ENCODE measurements at places on chromosomes 16 and 17.

DNA sequence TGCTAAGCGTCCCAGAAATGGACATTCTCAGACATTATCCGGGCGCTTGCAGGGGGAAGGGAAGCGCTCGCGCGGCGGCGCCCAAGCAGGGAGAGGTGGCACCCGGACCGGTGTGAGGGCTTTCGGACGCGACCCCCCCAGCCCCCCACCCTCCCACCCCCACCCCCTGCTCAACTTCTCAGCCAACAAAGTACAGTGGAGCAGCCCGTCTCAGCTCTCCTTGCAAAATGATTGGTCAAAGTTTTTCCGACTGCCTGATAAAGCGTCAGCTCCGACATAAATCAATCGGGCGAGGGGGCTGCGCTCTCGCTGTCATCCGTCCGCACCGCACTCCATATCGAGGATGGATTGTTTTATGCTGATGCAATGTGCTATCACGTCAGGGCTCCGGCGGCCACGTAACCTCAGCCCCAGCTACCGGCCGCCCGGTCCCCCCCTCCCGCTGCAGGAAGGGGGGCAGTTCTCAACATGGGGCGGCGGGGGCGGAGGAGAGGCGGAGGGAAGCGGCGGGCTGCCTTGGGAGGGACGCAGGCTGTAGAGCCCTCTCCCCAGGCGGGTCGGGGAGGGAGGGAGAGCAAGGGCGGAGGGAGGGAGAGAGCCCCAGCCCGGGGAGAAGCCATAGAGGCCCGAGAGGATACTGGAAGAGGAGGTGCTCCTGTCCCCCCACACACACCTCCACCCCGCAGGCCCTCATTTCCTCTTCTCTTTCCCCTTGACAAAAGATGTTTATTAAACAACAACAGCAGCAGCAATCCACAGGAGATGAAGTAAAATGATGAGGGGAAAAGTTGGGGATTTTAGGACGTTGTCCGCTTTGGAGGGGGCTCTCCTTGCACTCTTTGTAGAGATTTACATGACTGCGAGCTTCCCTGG is at the start of gene HOXB9:
Gene HOXB9, minus strand, starts transcription at position 114 of the 873 bp plus-strand sequence. Its CDS starts 89 bp downstream, at position 25.
- DNase-seq = no peak

DNA sequence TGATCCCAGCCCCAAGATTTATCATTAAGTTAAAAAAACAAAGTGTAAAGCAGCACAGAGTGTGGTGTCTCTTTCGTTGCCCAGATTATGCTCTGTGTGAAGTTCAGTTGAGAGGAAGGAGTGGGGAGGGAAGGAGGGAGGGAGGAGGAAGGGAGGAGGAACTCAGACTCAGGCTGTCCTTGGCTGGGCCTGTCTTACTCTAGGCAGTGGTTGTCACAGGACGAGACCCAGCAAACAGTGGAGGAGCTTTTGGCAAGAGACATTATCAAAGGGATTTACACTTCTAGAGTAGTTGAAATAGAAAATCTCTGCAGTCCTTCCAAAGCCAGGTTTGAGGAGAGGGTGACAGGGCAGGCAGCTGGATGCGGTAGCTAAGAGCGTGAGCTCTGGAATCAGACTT is 27.8 kb downstream of the KNOP1 start:
- no peak for DNase-seq

- no peak for DNase-seq
Observed at GRCh38 chr17:75756451-75757085, 8.4 kb downstream of the GALK1 start.

DNA sequence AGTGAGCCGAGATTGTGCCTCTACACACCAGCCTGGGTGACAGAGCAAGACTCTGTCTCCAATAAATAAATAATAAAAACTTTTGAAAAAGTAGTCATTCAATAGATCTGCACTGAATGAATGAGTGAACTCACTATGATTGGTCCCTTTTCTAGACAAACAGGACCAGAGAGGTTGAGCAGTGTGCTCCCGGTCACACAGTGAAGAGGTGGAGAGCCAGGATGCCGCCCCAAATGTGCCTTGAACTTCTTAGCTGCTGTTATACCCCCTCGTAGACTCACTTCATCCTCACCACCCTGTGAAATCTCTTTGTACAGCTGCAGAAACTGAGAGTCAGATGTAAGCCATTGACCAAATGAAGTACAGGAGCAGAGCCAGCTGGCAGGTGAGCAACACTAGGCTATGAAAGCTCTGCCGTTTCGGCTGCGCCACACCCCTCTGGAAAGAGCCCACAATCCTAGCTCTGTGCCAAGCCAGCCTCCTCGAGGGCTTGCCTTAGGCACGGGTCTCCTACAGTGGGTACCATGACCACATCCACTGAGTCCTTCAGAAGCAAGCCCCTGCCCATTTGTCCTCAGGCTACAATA is 7.8 kb upstream of the KIAA0513 start:
- DNase-seq = no peak

- DNase-seq = no peak
Observed at GRCh38 chr16:30893417-30893743, 497 bp downstream of the BCL7C start.

DNA sequence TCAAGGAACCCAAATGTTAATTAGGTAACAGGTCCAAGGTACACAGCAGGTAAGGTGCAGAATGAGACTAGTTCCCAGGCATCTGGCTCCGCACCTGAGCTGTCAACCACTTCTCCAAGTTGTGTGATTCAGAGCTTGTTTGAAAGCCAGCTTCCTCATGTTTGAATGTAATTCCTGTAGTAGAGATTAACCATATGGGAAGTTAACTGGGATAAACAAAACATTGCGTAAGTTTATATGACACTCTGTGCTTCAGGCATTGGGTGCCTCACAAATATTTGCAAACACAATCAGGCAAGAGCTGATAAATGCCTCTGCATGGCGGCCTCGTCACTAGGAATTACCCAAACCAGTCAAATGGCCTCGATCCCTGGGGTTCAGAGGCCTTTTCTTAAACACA is 27.9 kb upstream of the CPHXL start:
- DNase-seq = no peak

DNA sequence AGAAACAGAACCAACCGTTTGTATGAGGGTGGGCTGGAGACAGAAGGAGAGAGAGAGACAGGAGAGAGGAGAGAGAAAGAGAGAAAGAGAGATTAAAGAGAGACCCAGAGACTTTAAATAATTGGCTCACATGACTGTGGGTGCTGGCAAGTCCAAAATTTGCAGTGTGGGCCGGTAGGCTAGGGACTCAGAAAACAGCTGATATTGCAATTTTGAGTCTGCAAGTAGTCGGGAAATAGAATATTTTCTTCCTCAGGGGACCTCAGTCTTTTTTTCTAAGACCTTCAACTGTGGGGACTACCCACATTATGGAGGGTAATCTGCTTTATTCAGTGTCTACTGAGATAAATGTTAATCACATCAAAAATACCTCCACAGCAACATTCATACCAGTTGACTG is 1439.0 kb downstream of the CDH11 start:
- DNase-seq = no peak

DNA sequence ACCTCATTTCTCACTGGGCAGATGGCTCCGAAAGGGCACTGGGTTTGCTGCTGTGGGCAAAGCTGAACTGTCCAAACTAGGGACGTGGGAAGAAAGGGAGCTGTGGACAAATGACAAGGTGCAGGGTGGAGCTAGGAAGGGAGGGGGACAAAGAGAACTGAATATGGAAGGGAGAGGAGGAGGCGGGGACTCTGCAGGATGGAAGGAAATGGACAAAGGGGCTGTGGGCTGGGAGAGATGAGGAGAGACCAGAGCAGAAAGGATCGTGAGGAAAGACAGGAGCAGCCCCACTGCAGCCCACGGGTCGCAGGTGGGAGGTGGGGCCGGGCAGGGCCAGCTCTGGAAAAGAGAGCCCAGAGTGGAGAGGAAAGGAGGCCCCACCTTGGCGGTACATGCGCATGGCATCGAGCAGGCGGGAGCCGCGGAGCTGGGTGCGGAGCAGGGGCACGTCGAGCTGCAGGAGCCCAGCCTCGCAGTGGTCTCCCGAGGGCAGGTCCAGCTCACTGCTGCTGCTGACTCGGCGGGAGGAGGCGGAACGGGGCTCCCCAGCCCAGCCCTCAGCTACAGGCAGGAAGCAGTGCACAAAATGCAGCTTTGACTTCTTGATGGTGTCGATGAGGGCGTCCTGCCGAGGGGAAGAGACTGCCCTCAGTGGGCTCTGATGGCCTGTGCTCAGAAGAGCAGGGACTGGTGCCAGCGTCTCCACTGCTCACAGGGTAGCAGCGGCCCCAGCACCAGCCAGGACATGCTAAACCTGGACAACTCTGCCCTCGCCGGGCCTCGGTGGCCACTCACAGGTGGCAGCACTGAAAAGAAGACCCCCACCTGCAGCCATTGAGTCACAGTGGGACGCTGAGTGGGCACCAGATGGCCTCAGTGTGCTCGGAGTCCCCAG is 66.8 kb downstream of the PIPOX start:
- no peak for DNase-seq

DNA sequence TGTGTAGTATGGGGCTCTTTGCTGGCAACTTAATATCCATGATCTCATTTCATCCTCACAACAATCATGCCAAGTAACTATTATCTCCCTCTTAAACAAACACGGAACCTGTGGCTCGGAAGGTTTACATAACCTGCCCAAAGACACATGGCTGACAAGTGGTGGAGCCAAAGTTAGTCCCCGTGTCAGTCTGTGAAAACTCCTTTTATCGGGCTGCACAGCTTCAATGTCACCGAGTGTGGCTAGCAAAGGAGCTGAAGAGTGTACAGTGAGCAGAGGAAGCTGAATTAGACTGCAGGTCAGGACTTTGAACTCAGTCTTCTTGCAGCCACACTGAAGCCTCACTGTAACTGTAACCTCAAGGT is 80.3 kb downstream of the PARN start:
- no peak for DNase-seq

- no peak for DNase-seq
Observed at GRCh38 chr17:27475070-27475673, 18.9 kb downstream of the KSR1 start.

DNA sequence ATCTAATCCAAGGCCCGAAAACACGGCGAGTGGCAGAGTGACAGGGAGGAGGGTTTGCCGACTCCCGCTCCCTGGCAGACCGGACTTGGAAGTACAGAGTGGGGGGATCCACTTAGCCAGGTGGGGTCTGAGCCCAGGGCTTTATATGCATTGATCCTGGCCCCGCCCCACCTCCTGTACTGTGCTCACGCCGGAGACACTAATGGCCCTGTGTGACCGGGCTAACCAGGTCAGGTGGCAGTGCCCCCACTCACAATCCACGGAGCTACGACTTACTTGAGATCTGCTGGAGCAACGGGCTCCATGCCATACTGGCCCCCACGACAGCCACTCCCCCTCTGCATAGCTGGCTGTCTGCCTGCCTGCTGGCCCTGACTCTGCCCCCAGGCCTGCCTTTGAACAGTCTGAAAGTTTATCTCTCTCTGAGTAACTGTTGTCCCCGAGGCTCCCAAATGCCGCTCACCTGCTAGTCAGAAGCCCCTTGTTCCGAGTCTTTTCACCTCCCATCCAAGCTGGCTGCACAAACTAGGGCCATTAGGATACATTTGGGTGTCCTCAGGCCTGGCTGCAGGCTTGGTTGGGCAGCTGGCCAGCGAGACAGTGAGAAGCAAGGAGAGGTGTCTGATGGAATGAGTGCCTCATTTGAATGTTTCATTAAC is 28.0 kb downstream of the CACNA1G start:
- DNase-seq = no peak

DNA sequence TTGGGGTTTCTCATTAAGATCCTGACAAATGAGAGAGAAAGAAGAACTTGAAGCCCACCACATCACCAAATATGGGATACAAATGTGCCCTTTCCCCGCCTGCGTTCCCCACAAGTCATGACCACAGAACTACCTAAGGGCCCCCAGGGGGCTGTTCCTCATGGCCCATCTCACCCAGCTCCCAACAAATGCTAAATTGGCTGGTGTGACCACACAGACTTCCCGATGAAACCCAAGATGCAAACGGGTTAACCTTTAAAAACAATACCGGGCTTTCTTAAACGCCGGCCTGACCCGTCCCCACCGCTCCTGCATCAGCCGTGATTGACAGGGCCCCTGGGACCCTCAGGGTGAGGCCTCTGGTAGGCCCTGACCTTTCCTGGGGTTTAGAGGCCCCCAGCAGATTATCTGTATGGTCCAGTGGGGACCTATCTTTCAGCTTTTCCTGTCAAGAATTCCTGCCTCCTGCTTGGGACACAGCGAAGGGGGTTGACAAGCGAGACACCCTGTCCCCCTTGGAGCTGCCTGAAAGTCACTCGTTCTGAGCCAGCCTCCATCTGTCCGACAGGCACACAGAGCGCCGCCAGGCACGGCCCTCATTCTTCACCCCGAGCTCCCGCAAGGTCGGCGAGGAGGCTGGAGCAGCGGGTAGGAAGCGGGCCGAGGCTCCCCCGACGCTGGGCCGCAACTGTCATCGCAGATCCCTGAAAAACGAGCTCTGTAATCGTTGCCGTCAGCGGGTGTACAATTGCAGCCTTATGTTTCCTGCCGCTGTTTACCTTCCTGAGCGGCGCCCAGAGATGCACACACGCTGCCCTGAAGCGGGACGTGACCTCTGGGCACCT is 300.1 kb downstream of the FOXL1 start:
- DNase-seq = no peak

DNA sequence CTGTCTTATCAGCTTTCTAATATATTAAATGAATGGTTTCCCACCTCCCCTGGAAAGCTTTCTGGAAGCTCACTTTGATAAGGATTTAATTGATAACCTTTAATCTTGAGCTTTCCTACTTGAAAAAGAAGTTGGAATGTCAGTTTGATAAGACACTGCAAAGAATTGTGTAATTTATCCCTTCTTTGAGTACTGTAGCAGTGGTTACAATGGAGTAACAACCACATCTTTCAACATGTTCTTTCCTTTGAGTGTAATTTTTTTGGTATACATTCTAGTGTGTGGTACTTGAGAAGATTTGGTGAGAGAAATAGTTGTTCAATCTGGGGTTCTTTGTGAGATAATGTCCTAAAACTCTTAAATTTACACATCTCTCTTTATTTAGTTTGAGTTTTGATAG is 43.4 kb downstream of the CPD start:
- no peak for DNase-seq

GRCh38 chr16:24670623-24671454 is 58.6 kb upstream of the TNRC6A start:
- no peak for DNase-seq

GRCh38 chr16:83831456-83831987 is 23.7 kb downstream of the HSBP1 start:
- DNase-seq = no peak

GRCh38 chr17:9381068-9381467 is 194.6 kb downstream of the STX8 start:
- no peak for DNase-seq

GRCh38 chr17:71423871-71424546 is 696.8 kb upstream of the SOX9 start:
- DNase-seq = no peak

- DNase-seq = no peak
Observed at GRCh38 chr16:684961-685696, 995 bp upstream of the JMJD8 start.

All from activated effector memory CD4-positive, alpha-beta T cell treated with Interleukin-2 at 50 U/mL for 16 hours (primary cell).